Stimulated activated CD4-positive, alpha-beta T cell treated with anti-CD3 and anti-CD28 coated beads, TNF-alpha, amount 100 ng/mL, for 1 hour (primary cell): ENCODE measurements at places on chromosomes 13 and 19.

- no peak for DNase-seq
Observed at GRCh38 chr13:20911037-20911436, 8.5 kb upstream of the XPO4 start.

- DNase-seq: no peak
Observed at GRCh38 chr19:39083983-39084731, at the start of gene ACP7. Gene ACP7, plus strand, starts transcription at chr19:39084368. Its CDS starts 902 bp downstream, at chr19:39085270.

DNA sequence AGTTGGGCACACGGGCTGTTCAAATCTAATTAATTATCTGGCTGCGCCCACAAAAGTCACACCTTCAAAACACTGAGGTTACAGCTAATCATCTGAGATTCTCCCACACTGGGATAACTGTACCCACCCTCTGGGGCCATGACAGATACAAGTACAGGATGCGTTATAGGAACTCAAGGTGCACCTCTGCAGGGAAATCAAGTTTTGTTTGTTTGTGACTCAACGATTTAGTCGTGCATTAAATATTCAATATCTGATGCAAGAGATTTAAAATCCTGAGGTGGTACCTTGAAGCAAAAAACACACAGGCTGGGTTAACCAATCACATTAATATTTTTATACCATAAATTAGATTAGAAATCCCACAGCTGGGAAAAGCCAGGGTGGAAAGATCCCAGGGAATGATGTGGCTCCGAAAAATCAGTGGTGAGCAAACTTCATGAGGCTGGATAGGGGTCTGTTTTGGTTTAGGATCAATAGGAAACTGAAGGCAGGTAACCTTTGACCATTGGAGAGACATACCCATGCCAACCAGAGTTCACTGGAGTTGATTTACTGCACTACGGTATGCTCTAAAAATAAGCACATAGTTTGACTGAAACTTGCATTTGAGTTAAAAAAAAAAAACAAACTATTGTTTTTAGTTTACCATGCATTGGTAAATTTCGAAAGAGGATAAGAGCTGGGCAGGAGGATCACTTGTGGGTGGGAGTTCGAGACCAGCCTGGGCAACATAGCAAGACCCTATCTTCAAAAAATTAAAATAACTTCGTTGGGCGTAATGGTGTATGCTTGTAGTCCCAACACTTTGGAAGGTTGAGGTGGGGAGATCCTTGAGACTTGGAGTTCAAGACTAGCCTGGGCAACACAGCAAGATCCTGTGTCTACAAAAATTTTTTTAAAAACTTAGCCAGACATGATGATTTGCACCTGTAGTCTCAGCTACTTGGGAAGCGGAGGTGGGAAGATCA, 23.9 kb upstream of the CEBPG start:
- DNase-seq: no peak

GRCh38 chr13:85287528-85287927, 511.7 kb downstream of the SLITRK6 start:
- DNase-seq: no peak

DNA sequence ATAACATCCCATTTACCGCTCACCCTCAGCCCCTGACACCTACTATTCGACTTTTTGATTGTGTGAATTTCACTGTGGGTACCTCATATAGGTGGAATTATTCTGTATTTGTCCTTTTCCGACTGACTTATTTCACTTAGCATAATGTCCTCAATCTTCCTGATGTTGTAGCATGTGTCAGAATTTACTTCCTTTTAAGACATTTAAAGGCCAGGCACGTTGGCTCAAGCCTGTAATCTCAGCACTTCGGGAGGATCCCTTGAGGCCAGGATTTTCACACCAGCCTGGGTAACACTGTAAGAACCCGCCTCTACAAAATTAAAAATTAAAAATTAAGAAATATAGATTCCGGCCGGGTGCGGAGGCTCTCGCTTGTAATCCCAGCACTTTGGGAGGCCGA, 13.0 kb downstream of the ZNF490 start:
- DNase-seq: no peak

GRCh38 chr13:112774829-112775565, 85.2 kb downstream of the ATP11A start:
- no peak for DNase-seq

- DNase-seq: peak; percentile 90
Observed at GRCh38 chr19:49468746-49469447, 5.1 kb upstream of the FLT3LG start.

GRCh38 chr19:10885201-10886169, 14.1 kb downstream of the CARM1 start:
- no peak for DNase-seq
